ENCODE measurements at places on chromosomes 13 and 19.

DNA sequence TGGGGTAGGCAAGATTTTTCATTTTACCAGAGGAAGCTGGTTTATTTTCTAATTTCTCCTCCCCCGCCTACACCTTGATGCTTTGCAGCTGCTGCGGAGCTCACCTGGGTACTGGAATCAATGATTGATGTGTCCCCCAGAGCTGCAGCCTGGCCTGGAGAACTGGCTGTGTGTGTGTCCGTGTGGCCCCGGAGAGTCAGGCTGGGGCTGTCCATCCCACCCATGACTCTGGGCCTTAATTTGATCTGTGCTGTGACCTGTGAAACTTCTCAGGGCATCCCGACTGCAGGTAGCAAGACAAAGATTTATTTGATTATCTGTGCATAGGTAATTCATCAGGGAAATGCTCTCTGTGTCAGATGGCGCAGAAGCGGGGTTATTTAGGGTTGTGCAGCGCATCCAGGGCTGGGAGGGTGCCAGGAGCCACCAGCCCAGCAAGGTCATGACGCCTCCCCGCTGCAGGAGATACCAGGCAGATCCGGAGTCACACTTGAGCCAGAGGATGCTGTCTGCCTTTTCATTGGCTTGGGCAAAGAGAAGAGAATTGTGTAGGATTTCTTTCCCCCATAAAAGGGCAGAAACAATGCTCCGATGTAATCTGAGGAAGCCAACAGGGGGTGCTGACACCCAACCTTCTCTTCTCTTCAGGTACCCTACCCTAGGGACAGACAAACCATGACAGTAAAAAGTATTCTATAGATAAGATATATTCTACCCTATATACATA is 346.6 kb downstream of the TSHZ3 start:
- no peak for DNase-seq

GRCh38 chr19:17719730-17720400 is 585 bp downstream of the MAP1S start:
- DNase-seq = peak; percentile 53

DNA sequence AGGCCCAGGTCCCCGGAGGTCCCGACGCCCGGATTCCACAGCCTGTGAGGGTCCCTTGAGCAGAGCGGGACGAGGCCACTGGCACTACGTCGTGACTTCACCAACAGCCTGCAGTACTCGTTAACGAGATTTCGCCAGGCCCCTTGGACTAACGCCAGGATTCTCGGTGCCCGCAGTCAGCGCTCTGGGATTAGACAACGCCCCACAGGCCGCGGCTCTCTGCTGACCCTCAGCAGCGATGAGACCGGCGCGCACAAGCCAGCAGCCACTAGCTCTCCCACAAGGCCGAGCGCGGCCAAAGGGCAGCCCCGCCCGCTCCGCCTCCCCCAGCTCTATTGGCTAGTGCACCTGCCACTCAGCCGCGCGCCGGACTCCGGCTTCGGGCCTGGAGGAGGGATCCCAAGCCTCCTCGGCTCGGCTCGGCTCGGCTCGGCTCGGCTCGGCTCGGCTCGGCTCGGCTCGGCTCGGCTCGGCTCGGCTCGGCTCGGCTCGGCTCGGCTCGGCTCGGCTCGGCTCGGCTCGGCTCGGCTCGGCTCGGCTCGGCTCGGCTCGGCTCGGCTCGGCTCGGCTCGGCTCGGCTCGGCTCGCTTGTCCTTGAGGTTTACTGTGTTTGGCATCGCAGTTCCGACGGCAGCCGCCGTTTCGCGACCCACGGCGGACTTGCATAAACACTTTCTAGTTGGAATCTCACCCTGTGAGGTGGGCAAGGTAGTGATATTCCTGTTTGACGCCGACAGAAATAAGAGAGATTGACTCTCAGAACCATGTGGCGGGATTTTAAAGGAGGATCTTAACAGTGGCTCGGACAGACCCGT is 231.7 kb upstream of the SERP2 start:
- peak; percentile 97 for DNase-seq

DNA sequence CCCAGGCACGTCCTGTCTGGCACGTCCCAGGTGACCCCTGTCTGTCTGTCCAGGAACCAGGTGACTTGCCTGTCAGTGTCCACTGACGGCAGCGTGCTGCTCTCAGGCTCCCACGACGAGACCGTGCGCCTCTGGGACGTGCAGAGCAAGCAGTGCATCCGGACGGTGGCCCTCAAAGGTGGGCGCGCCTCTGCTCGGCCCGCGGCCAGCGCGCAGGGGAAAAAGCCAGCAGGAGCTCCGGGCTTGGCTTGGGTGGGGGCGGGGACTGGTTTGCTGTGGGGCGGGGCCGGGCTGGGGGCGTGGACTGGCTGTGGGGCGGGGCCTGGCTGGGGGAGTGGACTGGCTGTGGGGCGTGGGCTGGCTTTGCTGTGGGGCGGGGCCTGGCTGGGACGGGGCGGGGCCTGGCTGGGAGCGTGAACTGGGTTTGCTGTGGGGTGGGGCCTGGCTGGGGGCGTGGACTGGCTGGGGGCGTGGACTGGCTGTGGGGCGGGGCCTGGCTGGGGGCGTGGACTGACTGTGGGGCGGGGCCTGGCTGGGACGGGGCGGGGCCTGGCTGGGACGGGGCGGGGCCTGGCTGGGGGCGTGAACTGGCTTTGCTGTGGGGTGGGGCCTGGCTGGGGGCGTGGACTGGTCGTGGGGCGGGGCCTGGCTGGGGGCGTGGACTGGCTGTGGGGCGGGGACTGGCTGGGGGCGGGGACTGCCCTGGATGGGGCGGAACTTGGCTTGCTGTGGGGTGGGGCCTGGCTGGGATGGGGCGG is 7.2 kb downstream of the WDR18 start:
- DNase-seq = peak; percentile 34

All from stimulated activated CD4-positive, alpha-beta T cell treated with anti-CD3 and anti-CD28 coated beads, Interleukin-1b, Interleukin-23, amount 100 ng/mL, for 4 hours (primary cell).